ENCODE measurements at places on chromosomes 1 and 21. TPM values are rescaled to one million over a fixed set of nuclear protein-coding genes. Genes with fewer than 3 reads are reported as not detected.

The NBPF4 gene
- not detected for total RNA-seq

The SELENON gene
- 57.2 TPM for total RNA-seq

The DMRTA2 gene
- not detected for total RNA-seq

GRCh38 chr1:39434797-39435395 is 56.5 kb upstream of the BMP8A start:
- H3K36me3 ChIP-seq, result peaks cover 68% of the 10 kb centered on the region
- H3K27me3 ChIP-seq, result no peaks in the 10 kb centered on the region
- no peak for DNase-seq
- H3K27ac ChIP-seq, result no peak overlapping the region

- H3K36me3 ChIP-seq, result no peaks in the 10 kb centered on the region
- DNase-seq, result no peak
- peaks cover 5% of the 10 kb centered on the region for H3K4me1 ChIP-seq
- H3K27me3 ChIP-seq, result peaks cover 3% of the 10 kb centered on the region
Observed at GRCh38 chr1:201128476-201128875, 1.5 kb upstream of the ASCL5 start.

DNA sequence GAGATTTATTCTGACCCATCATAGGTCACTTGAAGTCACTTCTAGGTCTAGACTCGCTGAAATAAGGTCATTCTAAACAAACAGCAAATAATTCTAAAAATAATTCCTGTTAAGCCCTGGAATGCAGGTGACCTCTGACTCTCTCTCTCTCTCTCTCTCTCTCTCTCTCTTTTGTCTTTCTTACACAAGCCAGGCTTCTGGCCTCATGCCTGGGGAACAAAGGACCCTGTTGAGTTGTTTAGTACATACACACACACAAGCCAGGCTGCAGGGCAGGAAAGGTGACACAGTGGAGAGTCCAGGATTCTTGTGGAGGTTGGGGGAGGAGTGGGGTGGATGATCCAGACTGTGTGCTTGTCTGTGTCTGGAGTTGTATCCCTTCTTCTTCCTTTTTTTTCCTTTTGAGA is 4.0 kb upstream of the MEX3A start:
- H3K36me3 ChIP-seq, result no peaks in the 10 kb centered on the region
- H3K27me3 ChIP-seq, result no peaks in the 10 kb centered on the region
- peaks cover 12% of the 10 kb centered on the region for H3K4me1 ChIP-seq
- no peak overlapping the region for H3K27ac ChIP-seq
- no peak overlapping the region for H3K4me3 ChIP-seq

DNA sequence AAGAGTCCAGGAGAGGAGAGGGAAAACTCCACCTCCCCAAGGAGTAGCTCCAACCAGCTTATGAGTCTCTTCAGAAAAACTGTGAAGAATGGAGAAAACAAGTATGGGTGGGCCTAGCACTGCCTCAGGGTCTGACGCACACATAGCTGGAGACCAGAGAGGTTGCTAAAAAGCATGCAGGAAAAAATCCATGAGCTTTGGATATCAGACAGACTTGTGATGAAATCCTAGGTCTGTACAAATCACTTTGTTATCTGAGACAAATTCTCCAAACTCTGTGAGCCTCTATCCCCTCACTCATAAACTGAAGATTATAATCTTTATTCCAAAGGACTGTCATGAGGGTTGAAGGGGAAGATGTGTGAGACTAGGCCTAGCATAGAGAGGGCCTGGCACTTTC is 141.5 kb upstream of the FGGY start:
- no peaks in the 10 kb centered on the region for H3K36me3 ChIP-seq
- no peak for DNase-seq
- H3K4me3 ChIP-seq, result no peak overlapping the region
- peaks cover 24% of the 10 kb centered on the region for H3K4me1 ChIP-seq
- peak overlapping the region; percentile 9 for H3K27ac ChIP-seq

DNA sequence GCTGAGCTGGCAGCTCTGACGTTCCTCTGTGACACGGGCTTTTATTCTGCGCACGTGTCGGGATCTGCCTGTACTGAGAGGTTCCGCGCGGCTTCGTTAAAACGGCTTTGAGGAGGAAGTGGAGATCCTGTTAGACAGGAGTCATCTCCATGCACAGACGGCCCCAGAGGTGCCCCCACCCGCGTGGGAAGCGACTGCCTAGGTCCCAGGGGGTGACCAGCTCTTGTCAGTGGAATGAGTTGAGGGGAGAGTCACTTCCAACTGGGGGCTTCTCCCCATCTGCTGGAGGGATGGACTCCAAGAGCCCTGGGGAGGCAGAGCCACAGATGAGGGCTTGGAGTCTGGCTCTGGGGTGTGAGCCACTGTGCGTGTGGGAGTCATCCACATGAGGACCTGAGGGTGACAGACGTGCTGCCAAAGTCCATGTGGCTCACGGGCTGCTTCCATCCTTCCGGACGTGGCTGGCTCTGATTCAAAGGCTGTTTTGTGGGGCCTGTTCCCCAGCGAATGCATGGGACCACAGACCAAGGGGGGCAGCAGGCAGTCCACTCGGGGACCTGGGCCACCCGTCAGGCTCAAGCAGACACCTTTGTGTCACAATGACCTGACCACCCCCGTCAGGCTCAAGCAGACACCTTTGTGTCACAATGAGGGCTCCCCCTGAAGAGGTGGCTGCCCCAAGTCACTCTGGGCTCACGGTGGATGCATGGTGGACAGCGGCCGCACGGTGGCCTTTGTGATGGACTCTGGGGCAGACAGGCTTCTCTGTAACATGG is 26.8 kb downstream of the PTTG1IP start:
- peak overlapping the region; percentile 46 for H3K4me3 ChIP-seq
- DNase-seq, result no peak
- no peaks in the 10 kb centered on the region for H3K27me3 ChIP-seq
- peaks cover 15% of the 10 kb centered on the region for H3K4me1 ChIP-seq
- H3K36me3 ChIP-seq, result peaks cover 5% of the 10 kb centered on the region
